Activated effector memory CD4-positive, alpha-beta T cell treated with Interleukin-2 at 50 U/mL for 16 hours (primary cell): ENCODE measurements at places on chromosomes 6 and 20.

DNA sequence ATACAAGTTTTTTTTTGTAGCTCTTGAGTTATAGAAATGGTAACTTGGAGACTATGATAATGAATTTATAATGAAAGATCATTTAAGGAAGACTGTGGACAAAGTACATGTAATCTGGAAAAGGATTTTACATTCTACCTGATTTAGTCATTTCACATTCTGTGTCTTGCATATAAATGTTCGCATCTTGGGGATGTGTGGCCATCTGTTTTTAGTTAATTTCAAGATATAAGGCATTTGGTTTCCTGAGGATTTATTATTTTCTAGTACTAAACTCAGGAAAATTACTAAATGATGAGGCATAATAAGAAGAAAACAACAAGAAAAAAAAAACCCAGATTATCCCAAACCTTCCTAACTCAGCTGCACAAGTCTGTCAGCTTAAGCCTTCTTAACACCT lies 112.7 kb upstream of the PRL start:
- DNase-seq: no peak

DNA sequence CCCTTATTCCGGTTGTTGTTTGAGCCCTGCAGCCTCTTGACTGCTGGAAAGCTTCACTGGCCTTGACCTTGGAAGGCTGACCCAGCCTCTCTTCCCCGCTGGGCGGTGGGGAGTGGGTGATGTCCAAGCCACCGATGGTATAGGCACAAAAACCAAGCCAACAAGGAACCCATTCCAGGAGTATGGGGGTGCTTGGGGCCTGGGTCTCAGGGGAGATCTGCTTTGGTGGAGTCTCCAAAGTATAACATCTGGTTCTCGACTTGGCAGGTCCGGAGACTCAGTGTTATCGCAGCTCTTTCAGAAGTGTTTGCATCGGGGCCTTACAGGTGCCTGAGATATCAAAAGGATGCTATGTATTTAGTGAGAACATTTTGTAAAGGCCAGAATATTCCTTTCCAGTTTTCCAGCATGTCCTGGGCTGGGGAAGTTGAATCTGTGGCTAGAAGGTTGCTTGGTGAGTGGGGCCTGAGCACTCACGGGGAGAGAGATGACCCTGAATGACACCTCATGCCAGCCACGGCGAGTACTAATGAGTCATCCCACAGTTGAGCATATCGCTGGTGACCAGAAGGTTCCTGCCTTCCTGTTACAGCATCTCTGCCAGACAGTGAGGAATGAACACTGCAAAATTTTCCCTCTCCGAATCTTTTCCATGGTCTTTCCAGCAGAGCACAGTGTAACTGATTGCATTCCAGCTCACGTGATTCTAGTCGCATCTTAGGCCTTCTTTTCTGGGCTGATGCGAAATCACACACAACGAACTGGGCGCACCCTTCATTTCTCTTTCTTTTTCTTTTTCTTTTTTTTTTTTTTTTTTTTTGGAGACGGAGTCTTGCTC lies 133.9 kb downstream of the ZDHHC14 start:
- no peak for DNase-seq

GRCh38 chr6:165717732-165718465 lies 54.9 kb upstream of the PDE10A start:
- no peak for DNase-seq

DNA sequence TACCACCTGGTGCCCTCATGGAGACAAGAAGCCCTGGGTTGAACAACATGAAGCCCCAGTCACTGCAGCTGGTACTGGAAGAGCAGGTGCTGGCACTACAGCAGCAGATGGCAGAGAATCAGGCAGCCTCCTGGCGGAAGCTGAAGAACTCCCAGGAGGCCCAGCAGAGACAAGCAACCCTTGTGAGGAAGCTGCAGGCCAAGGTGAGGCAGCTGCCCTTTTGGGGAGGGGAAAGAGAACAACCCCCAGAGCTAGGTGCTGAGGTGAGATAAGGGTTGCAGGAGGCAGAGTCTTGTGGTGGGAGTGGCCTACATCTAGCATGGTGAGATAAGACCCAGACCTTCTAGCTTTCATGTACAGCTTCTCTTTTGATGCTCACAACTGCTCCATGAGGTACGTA lies 7.0 kb downstream of the CEP250 start:
- no peak for DNase-seq

DNA sequence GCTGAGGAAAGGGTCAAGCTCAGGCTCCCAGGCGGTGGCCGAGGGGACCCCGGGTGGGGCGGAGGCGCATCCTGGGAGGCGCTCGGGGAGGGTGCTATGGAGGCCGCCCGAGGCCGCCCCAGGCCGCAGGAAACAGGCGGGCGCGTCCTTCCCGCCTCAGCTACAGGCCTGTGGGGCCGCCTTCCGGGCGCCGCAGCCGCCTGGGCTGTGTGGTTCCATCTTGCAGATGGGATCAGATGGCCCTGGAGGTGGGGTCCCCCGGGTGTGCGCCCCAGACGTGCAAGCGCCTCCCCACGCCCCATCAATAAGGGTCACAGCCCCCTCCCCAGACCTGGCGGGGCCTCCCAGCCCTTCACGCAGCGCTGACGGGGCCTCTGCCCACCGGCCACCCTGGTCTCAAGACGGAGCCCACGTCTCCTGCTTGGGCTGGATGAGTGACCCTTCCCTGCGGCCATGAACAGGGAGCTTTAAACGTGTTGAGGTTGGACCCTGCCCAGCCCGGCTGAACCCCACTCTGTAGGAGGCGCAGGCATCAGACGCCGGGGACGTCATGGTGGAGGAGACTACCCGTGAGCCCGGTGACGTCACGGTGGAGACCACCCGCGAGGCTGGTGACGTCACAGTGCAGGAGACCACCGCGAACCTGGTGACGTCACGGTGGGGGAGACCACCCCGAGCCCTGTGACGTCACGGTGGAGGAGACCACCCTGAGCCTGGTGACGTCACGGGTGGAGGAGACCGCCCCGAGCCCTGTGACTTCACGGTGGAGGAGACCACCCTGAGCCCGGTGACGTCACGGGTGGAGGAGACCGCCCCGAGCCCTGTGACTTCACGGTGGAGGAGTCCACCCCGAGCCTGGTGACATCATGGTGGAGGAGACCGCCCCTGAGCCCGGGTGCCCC lies 267.0 kb downstream of the DLL1 start:
- no peak for DNase-seq

- no peak for DNase-seq
Observed at GRCh38 chr6:131270534-131270933, 135.3 kb downstream of the AKAP7 start.

DNA sequence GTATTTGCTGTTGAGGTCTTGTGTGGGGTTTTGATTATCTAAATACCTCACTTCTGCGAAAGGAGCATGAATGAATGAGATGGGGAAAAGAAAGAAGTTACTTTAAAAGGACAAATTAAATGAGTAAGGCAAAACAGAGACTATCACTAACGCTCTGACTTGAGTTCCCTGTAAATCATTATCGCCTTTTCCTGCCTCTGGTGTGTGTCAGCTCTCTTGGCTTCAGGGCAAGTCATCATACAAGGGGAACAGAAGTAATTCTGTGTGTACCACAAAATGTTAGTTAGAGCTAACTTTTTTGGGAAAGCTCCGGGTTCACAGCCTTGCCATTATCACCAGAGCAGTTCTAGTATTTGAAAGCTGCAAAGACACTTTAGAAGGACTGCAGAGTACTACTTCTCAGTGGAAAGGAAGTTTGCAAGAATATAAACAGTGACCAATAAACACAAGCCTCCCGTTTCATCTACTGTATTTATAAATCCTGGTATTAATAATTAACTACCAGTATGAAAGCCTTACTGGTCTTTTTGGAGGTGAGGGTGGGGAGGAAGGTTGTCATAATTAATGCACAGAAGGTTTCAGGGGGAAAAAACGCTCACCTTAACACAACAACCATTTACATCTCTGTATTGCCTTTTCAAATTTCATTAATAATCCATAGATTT lies 1.2 kb downstream of the DZANK1 start:
- DNase-seq: no peak

- DNase-seq: no peak
Observed at GRCh38 chr20:46559685-46560440, 9.4 kb upstream of the OCSTAMP start.

DNA sequence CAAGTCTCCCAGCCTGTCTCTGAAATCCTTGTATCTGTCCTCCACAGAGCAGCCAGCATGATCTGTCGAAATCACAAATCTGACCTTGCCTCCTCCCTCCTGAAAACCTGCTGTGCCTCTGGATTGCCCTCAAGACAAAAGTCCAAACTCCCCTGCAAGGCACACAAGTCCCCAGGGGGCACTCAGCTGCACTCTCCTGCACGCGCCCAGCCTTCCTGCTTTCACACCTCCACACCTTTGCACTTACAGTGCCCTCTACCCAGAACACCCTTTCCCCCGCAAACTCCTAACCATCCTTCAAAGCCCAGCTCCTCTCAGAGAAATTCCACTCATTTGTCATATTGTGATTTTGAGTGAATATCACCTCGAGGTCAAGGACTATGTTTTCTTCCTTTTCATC lies 83.4 kb upstream of the TOP1 start:
- DNase-seq: no peak

DNA sequence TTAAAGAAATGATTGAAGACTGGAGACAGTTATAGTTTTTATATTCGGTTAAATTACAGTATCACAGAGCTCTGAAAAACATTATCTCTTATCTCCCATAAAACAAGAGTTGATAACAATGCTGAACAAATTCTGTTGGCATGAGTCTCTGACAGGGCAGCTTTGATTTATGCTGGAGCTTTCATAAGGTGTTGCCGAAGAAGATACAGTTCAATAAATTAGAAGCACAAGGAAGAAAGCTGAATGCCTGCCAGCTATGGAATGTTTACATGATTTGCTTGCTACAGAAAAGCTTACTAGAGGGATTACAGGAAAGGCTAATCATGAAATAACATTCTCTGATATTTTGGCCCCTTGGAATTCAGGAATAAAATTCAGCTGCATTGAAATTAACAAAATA lies 431.9 kb upstream of the GJE1 start:
- no peak for DNase-seq

- DNase-seq: no peak
Observed at GRCh38 chr6:2171728-2172127, 73.7 kb downstream of the GMDS start.

DNA sequence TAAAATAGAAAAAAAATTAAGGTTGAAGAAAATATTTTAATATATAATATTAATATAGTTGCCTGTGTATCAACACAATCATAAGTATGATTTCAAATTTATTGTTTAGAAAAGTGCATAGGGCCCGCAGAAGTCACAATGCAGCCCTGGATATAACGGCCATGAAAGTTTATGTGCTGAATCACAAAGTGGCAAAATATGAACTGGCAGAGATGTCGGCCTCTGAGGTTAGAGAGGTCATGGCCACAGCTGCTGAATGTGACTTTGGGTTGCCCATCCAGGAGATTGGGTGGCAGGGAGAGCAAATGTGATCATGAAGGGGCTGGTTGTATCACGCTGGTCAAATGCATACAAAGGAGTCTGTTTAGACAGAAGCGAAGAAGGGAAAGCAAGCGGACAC lies 35.7 kb downstream of the COL11A2 start:
- DNase-seq: no peak

- peak; percentile 34 for DNase-seq
Observed at GRCh38 chr6:52362443-52363227, 684 bp downstream of the PAQR8 start.

- no peak for DNase-seq
Observed at GRCh38 chr6:158933079-158933595, 66.9 kb downstream of the RSPH3 start.

DNA sequence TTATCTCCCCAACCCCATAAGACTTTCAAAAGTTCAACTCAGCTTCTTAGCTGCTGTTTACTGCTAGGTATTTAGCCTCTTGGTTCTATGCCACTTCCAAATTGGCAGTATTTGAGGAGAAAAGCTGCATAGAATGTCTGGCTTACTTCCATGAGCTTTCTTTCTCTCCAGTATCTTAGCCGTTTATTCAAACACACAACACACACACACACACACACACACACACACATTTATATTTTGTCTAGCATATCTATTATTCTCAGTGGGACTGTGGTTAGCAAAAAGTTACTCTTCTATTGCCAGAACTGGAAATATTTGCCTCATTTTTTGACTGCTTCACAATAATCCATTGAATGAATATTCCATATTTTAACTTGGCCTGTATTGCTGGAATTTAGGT lies 634.2 kb upstream of the IMPG1 start:
- no peak for DNase-seq

DNA sequence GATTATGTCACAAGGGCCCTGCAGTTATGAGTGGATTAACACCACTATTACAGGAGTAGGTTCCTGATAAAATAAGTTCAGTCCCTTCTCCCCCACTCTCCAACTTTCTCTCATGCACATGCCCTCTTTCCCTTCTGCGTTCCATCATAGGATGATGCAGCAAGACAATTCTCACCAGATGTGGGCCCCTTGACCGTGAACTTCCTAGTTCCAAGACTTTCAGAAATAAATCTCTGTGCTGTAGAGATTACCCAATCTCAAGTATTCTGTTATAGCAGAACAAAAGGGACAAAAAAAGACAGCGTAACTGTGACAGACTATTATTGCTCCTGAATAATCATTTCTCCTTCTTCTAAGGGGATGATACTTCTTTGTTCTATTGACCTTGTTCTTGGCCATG lies 33.8 kb upstream of the TMEM244 start:
- DNase-seq: no peak

DNA sequence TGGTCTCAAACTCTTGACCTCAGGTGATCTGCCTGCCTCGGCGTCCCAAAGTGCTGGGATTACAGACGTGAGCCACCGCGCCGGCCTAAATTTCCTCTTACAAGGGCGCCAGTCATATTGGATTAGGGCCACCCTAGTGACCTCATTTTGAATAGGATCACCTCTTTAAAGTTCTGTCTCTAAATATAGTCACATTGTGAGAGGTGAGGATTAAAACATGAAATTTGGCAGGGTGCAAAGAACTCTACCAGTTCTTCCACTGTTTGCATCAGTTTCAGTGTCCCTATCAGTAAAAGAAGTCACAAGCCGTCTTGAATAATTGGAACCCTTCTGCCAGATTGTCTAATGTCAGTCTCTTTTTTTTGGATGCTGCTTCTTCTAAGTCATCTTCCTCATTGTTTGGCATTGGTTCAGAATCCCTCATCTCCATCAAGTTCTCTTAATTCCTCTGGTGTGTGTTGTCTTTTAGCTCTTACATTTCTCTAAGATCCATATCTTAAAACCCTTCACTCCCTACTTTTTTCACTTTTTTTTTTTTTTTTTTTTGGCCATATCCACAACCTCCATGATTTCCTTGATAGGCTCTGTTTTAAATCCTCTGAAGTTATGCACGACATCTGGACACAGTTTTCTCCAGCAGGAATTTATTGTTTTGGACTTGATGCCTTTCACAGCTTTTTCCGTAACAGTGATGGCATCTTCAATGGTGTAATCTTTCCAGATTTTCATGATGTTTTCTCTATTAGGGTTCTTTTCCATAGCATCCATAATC lies 56.8 kb downstream of the NCOA3 start:
- no peak for DNase-seq

- DNase-seq: no peak
Observed at GRCh38 chr6:147817042-147817689, 308.7 kb downstream of the SAMD5 start.
